Right forelimb (tissue), 1 donor: ENCODE measurements at places on chromosomes 4 and X.

GRCh38 chr4:86959588-86960500, 25.0 kb downstream of the AFF1 start:
- no peak for DNase-seq

GRCh38 chrX:28639451-28639850, 52.2 kb downstream of the IL1RAPL1 start:
- no peak for DNase-seq

DNA sequence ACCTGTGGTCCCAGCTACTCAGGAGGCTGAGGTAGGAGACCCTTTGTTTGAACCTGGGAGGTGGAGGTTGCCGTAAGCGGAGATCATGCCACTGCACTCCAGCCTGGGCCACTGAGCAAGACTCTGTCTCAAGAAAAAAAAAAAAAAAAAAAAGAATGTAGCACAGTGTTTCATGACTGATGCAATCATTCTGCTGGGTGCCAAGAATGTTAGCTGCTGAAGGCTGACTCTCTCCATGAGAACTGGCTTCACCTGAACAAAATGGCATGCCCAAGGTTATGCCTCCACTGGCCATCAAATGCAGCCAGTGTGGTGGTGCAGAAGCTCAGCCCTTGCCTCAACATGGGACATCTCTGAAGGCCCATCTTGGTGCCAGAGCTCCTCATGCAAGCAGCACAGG, 412.1 kb downstream of the ADAM29 start:
- no peak for DNase-seq

DNA sequence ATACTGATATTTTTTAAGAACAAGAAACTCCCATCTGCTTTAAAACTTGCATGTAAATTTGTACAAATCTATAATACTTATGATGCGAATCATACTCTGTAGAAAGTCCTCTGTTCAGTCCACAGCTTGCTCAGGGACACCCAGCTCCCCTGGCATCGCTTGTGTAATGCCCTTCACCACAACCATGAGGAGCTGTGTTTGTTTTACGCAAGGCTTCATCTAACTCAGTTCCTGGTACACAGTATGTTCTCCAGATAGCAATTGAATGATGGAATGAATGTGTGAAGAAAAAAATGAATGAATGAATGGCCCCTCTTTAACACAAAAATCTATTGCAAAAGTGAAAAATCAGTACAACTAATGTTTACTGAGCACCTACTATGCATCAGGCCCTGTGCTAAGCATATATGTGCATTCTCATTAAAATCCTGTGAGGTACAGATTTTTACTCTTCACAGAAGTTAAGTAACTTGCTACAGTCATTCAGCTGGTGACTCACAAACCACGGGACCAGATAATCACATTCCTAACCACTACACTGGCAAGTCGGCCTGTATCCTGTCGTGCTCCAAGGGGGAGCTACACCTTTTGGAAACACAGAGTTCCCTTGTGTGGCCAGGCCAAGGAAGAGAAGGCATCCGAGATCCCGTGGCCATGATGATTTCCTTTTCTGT, 58.7 kb upstream of the KDR start:
- no peak for DNase-seq
